ENCODE measurements at places on chromosomes 6 and 20.
A peak's percentile ranks its signal among the peaks of the same experiment; 100 is the strongest.

DNA sequence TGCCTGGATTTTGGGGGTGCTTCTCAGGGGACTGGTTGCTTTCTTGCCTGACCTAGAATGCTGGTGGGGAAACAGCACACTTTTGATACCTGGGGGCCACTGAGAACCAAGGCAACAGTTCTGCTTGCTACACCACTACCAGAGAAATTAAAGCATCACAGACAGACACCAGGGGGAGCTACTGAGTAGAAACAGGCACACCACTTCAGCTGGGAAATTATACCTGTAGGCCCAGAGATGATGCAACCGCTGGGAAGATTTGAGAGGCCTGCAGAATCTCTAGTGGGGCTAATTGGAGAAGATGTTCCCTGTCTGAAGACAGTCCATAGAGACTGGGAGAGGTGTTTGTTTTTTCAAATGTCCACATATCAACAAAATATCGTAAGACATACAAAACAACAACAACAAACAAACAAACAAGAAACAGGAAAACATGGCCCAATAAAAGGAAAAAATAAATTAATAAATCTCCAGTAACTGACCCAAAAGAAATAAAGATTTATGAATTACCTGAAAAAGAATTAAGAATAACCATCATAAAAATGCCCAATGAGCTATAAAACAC, 129.4 kb upstream of the RIN2 start:
- peak; percentile 48 for DNase-seq

DNA sequence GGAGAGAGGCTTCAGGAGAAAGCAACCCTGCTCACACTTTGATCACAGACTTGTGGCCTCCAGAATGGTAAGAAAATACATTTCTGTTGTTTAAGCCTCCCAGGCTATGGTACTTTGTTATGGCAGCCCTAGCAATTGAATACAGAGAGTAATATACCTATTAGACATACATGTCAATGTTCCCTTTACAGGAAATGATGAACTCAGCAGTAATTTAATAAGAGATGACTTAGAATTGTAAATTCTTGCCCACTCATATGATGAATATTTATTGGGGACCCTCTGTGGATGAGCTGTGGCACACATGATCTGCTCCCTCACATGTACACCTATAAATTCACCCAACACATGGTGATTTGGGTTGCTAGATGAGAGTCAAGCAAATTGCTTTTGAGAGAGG, 20.4 kb upstream of the FOXA2 start:
- DNase-seq: no peak

GRCh38 chr6:46288835-46289234, 118.1 kb upstream of the ENPP5 start:
- DNase-seq: no peak

GRCh38 chr20:44409132-44409600, 53.7 kb downstream of the HNF4A start:
- no peak for DNase-seq

- DNase-seq: no peak
Observed at GRCh38 chr6:76612954-76613353, 540.5 kb upstream of the IMPG1 start.

DNA sequence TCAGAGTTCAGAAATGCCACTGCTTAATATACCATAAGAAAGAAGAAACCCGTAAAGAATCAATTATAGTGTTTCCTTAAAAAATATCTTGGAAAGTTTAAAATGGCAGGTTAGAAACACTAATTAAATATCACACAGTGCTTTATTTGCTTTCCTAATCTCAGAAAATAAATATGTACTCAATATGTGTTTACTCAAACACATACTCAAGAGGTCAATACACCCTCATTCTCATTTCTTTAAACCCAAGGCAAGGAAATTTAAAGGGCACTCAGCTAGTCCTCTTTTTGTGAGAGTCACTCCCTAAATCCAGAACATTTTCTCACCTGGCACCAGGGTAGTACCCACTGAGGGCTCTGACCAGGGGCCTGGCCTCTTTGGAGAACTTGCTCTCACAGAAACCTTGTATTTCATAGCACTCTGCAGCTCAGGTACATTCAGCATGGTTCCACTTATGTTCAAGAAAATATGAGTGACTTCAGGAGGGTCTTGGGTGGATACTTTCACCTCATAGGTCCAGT, 38.2 kb downstream of the ROS1 start:
- no peak for DNase-seq

- no peak for DNase-seq
Observed at GRCh38 chr6:50966986-50967385, 148.3 kb downstream of the TFAP2B start.

DNA sequence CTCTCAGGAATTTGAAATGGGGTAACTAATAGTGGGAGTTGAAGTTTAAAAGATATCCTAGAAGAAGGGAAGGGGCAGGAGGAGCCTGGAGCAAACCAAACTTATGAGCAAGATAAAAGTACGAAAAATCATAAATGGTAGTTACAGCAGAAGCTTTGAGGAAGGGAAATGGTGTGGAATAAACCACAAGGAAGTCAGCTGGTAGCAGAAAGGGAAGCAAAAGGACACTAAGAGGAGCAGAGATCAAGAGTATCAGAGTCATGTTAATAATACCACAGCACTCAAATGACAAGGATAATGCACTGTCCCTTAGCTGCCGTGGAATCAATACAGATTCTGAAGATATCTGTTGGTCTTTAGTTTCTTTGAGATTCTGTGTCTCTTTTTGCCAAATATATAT, 44.9 kb upstream of the CCDC28A start:
- DNase-seq: no peak

DNA sequence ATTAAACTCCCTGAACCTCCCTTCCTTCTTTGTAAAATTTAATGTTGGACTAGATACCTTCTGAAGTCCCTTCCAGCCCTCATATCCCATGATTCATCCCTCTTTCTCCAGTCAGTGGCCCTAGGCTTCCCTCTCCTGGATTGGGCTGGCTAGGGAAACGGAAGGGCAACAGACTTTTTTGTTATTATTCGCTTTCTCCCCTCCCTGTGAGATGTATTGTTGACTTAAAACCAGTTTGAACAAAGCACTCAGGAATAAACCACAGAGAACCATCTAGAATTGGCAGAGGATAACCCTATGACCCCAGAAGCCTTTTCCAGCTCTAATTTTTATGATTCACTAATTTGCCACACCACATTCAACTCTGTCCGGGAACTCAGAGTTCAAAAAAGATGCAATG, 239.7 kb upstream of the SUPT3H start:
- DNase-seq: no peak

DNA sequence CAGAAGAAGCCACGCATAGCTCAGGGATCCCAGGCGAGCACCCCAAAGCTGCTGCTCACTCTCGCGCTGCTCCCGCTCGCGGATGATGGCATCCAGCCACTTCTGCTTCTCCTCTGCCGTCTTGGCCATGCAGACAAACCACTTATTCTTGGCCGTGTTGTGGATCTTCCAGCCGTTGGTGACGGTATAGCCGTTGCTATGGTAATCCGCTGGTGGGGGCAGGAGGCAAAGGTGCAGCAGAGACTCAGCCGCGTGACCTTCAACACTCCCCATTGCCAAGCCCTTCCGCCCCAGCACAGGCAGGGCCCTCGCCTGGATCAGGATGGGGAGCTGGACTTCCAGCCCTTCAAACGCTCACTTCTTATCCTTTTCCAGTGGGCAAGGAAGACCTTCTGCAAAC, 136.9 kb downstream of the PREX1 start:
- DNase-seq: no peak
